ENCODE measurements at places on chromosomes 3 and 15.

DNA sequence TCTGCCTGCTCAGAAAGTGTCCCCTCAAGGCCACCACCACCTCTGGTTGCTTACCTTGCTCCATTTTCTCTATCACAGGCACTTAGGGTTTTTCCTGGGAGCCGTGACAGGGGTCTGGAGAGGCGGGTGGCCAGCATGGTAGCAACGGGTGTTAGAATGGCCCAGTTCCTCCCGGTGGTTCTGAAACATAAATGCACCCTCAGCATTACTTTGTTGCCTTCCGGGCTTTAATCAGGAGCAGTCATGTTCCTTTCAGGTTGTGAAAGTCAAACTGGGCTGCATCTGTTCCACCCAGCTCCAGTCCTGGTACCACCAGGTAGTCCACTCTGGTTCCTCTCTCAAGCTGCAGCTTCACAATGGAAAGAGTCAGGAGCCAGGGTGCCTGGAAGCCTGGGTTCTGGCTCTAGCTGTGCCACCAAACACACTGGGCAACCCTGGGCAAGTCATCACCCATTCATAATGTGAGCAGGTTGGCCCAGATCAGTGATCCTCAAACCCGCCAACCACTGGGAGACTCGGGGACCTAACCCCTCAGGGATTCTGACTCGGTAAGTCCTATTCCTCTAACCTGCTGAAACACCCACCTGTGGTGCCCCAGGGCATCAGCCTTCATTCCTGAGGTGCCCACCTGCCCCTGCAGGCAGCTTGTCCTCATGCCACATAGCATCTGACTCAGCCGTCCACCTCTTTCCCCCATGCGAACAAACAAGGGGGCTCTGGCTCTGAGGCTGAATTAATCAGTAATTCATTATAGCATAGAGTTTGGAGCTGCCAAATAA, 9.3 kb downstream of the BDH1 start:
- no peak for DNase-seq

DNA sequence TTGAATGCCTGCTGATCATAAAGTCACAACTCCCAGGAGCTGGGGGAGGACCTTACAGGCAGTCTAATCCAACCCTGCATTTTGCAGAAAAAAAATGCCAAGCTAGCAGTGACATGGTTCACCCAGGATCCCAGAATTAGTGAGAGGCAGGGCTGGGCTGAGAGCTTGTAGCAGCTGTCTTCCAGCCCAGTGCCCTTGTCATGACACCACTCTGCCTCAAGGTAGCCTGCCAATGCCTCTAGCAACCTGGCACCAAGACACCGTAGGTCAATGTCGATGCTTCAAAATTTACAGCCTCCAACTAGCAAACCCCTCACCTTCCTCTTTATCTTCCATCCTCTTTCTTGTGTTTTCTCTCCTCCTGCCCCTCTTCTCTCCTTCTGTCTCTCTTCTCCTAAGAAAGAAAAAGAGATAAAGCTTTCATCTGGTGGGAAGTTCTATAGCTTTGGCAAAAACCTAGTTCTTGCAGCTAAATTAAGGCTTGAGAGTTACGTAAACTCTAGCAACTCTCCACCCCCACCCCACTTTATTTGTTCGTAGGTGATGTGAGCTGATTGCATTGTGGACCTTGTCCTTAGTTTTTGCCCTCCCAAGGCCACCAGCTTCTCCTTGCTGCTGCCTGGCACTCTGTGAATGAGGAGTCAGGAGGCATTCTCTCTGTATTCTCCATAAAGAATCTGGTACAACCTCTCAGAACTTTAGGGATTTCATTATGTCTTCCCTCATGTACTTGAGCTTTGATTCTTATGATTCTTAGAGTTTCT, 18.3 kb upstream of the BFSP2 start:
- no peak for DNase-seq

DNA sequence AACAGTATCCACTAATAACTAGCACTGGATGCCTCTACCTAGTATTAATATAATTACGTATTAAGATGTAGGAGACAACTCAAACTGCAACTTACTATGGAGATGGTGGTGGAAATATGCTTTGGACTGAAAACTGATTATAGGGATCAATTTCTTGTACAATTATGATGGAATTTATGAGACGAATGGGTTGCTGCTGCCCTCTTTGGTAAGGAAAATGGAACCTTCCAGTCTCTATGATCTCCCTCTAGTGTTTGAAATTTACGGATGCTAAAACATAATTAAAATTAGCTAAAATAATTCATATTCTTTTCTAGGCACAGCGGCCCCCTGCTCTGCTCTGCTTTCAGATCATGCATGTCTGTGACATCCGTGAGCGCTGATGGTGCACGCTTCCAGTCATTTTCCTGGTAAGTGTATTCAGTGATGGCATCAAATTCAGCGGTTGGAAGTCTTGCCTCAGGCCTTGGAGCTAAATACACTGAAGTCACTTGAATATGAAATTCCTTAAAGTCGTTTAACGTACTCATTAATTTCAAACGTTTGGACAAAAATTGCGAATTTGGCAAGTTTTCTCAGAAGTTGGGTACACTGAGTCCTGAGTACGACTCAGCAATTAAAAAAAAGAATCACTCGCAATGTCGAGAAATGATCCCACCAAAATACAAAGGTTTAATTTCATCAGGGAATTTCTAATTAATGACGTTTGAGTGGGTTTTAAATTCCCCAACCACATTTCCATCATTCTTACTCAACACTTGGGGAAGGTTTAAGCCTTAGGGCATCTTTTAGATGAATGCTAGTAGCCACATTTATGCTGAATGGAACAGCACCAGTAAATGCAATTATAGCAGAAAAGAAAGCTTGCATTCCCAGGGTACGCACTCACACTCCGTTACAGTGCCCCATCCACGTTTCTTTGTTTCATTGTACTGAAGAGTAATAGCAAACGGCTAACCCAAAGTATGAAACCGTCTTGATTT, 132.6 kb downstream of the NR2F2 start:
- DNase-seq: no peak

GRCh38 chr15:37289109-37289765, 188.9 kb upstream of the MEIS2 start:
- peak; percentile 19 for DNase-seq

DNA sequence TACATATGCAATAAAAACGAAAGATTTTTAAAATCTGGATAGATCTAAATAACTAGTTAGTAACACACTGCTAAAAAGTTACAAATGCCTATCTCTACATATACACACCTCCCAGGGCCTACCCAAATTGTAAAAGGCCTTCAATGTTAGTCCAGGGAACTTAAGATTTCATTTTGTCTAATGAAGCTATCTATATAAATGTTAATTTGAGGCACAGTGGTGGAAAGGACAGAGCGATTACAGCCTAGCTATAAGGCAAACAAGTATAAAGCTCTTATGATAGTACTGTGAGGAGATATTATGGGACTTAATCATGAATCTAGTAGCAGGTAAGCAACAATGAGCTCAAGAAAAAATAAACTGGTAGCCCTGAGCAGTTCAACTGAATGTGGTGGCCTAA, 101.7 kb downstream of the STAG1 start:
- DNase-seq: no peak

GRCh38 chr3:14522129-14522691, 17.9 kb downstream of the GRIP2 start:
- DNase-seq: no peak

DNA sequence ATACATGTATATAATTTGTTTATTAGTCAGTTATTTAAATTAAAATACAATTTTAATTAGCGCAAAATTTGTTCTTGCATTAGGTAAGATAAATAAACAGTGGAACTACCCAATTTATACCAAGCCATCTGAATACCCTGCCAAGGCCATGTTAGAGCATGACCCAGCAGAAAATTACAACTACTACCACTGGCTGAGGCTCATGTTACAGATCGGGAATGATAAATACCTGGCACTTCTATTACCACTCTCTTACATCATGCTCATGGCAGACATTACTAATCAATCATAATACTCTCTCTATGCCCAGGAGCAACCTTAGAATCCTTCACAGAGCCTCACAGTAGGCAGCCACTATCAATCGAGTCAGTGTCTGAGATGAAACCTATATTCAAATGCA, 21.2 kb upstream of the LMOD3 start:
- no peak for DNase-seq

DNA sequence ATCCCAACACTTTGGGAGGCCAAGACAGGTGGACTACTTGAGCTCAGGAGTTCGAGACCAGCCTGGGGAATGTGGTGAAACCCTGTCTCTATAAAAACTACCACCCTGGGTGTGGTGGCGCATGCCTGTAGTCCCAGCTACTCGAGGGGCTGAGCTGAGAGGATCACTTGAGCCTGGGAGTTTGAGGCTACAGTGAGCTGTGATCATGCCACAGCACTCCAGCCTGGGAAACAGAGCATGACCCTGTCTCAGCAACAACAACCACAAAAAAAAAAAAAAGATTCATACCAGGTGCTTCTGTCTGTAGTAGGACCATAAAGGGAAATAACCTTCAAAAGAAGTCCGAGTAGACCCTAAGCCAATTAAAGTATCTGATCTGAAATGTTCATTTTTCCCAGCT, 94.5 kb downstream of the SERPINI1 start:
- DNase-seq: no peak

- DNase-seq: no peak
These were observed 56.8 kb downstream of the DNAH1 start for GRCh38 chr3:52372822-52373504.

- DNase-seq: peak; percentile 10
These were observed 38.0 kb upstream of the CBLB start for GRCh38 chr3:105906836-105907235.

GRCh38 chr3:125119752-125120378, 64.1 kb upstream of the HEG1 start:
- no peak for DNase-seq

- no peak for DNase-seq
These were observed 29.5 kb downstream of the PFN2 start for GRCh38 chr3:149941186-149941585.

GRCh38 chr15:89112341-89112971, 24.2 kb downstream of the ABHD2 start:
- DNase-seq: no peak

DNA sequence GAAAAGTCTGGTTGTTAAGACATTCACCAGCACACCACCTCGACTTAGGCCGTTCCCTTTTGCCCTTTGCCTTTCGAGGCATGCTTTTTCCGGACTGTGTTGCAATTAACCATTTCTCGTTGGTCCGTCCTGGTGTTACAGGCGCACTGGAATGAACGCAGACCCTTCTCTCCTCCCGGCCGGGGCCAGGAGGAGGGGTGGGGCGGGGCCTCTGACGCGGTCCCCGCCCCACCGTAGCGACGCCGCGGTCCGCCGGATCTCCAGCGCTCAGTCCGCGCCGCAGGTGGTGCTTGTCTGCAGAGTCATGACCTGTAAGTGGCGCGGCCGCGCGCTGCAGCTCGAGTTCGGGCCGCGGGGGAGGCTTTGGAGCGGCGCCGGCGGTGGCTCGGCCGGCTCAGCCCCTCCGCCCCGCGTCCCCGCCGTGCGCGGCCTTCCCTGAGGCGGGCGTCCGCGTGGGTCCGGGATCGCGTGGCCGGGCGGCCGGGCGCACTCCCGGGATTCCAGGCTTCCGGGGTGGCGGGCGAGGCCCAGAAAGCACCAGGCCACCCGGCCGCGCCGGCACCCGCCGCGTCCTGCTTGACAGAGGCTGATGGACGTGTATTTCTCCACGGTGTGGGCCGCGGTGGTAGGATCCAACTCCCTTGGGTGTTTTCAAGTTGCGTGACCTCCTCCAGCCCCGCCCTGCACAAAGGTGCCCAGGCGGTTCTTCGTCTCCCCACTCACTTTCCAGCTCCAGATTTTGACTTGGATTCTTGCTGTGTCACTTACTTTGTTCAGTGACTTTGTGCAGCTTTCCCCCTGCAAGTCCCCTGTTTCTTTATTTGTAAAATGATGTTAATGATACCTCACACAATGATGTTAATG, at the start of gene NIT2:
TSS of gene NIT2 (plus strand) at position 270 of the 864 bp plus-strand sequence. CDS start at position 305, 35 bp downstream.
- peak; percentile 87 for DNase-seq

DNA sequence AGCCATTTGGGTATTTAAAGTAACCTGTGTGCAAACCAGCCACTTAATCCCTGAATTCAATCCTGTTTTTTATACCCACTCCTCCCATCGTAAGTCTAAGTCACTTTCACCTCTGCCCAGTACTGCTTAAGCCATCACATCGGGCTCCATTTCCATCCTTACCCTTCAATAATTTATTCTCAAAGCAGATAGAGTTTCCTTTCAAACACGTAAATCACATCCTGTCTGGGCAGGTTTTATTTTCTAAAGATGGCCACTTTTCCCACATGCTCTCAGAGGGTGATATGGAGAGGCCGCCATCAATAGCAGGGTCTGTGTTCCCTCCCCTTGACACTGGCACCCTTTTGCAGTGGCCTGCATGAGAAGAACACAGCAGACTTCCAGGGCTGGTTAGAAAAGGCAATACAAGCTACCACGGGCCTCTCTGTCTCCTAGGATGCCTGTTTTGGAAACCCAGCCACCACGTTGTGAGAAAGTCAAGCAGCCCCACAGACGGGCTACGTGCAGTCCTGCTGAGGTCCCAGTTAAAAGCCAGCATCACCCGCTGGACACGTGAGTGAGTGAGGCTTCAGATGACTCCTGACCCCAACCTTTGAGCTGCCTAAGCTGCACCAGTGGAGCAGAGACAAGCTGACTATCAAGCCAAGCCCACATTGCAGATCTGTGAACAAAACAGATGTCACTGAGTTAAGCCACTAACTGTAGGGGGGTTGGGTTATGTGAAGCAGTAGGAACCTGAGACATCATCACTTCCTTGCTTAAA, 241.8 kb upstream of the SLCO3A1 start:
- DNase-seq: no peak

- no peak for DNase-seq
These were observed 35.3 kb upstream of the PGPEP1L start for GRCh38 chr15:99042892-99043291.

DNA sequence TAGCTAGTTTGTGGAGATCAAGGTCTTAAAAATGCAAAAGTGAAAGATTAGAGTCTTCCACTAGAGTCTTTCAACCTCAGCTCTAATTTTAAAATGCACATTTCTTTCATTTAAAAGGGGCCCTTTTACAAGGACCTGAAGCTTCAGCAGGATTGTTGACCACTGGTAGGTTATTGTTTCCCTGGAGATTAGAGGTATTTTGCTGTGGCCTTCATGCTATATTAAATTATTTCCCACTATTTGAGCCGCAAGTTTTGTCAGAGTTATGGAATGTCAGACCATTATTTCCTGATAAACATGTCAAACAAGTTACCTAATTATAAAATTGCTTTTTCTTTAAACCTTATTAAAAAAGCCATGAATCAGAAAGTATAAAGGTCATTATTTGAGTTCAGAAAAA, 103.1 kb upstream of the CCNL1 start:
- DNase-seq: no peak

- DNase-seq: peak; percentile 34
These were observed 67.0 kb downstream of the SETD2 start for GRCh38 chr3:47096959-47097358.

DNA sequence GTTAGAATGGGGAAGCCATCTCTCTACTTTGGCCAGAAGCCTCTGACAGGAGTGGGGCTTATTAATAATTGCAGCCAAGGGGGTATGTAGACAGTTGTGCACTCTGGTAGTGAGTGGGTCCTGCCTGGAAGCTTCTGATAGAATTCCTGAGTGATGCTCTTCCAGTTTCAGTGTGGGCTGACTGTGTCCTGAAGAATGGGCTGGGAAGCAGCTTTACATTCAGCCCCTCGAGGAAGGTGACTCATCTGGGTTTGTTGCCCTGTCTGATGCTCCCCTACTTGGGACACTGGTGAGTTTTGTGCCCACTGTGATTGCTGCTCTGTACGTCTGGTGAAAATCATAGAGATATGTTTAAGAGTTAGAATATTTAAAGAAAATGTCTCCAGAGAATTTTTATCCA, 444.7 kb upstream of the RBMS3 start:
- peak; percentile 7 for DNase-seq
